ENCODE measurements at places on chromosomes 6 and 20.

DNA sequence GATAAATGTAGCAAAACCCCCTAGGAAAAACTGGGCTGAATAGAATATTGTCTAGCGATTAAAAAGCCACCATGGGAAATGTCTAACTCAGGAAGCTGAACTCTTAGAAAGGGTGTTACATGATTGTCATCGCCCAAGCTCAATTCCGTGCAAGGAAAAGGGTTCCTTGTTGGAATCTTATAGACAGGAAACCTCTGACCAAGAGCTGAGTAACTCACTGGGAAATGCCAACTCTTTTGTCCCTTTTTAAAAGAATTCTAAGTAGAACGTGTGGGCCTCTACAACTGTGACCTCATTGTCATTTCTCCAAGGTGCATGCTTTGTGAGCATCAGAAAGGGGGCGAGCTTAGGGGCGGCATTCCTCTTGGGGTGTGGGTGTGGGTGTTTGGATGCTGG, 88.1 kb downstream of the SYNJ2 start:
- no peak for DNase-seq

DNA sequence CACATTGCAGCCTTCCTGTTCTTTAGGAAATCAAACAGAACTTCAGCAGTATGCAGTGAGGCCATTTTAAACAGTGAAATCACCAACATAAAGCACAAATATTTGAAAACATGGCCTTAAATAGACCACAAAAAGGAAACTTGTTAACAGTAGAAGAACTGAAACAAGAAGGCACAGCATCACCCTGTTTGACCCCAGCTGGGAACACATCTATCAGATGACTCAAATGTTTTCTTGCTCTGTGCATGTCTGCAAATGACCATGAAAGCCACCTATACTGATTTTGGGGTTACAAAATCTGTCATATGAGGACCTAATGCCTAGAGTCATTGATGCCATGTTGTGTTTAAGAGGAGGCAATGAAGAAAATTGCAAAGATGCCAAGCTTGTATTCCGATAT, 123.8 kb upstream of the ADGRF1 start:
- no peak for DNase-seq

- DNase-seq: no peak
These were observed 523.8 kb upstream of the JARID2 start for GRCh38 chr6:14722001-14722562.

DNA sequence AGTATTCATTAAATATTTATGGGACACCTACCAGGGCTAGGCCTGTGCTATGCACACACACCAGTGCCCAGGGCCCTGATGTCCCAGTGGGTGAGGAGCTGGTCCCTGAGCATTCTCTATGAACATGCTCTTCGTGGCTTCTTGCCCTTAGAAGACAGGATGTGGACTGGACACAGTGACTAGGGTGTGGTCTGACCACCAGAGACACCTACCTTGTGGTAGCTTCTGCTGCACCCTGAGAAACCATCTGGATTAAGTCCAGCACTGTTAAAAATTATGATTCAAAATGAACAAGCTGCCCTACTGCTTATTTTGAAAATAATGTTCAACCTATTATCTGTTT, 112.9 kb upstream of the RPS6KA2 start:
- no peak for DNase-seq

- DNase-seq: no peak
These were observed 5.5 kb downstream of the SNRPB start for GRCh38 chr20:2465100-2465499.

DNA sequence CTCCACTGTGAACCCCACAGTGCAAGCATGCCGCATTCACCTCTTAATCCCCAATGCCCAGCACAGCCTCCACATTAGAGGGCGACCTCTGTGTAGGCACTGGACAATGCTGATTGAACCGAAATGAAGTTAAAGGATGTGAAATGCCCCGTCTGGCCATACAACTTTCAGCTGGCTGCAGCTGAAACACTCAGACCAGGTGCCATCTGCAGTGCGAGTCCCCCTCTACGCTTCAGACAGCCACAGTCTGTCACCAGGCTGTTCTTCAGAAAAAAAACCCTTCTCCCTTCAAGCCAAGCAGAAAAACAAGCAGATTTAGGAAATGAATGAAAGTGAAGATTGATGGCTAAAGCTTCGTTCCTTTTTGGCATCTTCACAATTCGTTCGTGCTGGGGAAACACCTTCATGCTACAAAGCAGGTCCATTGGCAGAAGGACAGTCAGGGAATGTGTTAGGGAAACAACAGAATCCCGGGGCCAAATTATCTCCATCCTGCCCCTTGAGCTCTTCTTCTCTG, 44.7 kb downstream of the TNFAIP3 start:
- DNase-seq: no peak

GRCh38 chr6:112389361-112389760, 42.2 kb downstream of the RFPL4B start:
- no peak for DNase-seq

- no peak for DNase-seq
These were observed 13.6 kb upstream of the CHD6 start for GRCh38 chr20:41631826-41632225.

GRCh38 chr20:63095718-63096654, 89.2 kb upstream of the BHLHE23 start:
- DNase-seq: no peak
